Activated CD4-positive, alpha-beta T cell treated with anti-CD3 and anti-CD28 coated beads for 4 hours (primary cell): ENCODE measurements at places on chromosomes 11 and 22.
A peak's percentile ranks its signal among the peaks of the same experiment; 100 is the strongest.

DNA sequence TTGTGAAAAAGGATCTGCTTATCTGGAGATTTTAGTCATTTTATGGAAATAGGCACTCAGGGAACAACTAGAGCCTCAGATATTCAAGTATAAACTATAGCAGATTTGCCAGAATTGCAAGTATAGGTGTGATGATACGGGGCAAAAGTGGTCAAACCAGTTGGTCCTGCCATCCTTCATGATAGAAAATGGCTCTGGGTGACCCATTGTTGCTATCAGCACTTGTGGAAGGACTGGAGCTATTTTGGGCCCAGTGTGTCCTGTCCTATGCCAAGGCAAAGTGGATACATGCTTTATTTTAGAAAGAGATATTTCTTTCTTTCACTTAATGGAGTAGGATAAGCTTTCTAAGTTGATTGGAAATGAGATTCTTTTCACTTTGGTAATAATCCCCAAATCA is 85.2 kb downstream of the PPP6R3 start:
- DNase-seq = no peak

DNA sequence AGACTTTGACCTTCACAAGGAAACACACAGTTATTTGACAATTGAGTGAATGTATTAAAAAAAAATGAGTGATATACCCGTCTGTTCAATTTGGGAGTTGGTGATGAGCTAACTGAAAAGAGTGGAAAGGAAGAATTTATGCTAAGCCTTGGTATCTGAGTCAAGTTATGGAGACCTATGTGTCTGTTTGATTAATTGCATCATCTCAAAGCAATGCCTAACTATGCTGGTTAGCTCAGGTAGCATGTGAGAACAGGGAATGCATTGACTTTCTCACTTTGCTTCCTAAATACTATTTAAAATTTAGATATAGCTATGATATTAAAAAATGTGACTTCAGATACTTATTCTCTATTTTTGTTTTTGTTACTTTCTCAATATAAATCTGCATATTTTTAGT is 110.5 kb downstream of the DDX10 start:
- DNase-seq = no peak

GRCh38 chr11:97738751-97739150 is 1282.0 kb upstream of the CNTN5 start:
- DNase-seq = no peak

DNA sequence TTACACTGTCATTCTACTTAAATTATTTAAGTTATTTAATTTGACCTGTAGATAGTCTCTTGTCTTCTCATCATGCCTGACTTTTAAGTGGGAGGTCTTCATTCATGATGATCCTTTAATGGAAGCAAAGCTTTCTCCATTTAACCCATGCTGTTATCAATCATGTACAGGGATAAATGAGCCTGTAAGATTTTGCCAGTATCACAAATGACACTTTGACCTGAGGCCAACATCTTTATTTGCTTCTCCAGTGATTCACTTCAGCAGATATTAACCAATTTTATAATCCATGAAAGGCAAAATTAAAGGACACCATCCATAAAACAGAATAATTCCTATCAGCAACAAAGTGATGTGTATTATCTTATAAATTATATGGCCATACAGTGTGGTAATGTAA is 7.7 kb downstream of the CCDC73 start:
- no peak for DNase-seq

GRCh38 chr22:48353116-48353947 is 1474.3 kb downstream of the BRD1 start:
- no peak for DNase-seq

DNA sequence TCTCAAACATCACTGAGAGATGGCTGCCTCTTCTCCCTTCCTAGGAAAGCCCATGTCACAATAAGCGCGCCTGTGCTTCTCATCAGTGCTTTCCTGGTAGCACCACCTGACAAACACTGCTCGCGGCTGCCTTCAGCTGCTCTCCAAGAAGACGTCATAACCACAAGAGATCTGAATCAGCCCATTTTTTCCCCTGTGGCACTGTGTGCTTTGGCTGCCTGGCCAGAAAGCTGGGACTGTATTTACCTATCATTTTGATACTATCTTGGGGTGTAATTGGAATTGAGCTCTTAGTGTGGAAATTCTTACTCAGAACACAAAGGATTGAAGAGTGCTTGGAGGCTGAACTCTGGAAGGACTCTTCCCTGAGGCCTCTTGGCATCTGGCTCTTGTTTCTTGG is 50.3 kb upstream of the EHF start:
- no peak for DNase-seq

DNA sequence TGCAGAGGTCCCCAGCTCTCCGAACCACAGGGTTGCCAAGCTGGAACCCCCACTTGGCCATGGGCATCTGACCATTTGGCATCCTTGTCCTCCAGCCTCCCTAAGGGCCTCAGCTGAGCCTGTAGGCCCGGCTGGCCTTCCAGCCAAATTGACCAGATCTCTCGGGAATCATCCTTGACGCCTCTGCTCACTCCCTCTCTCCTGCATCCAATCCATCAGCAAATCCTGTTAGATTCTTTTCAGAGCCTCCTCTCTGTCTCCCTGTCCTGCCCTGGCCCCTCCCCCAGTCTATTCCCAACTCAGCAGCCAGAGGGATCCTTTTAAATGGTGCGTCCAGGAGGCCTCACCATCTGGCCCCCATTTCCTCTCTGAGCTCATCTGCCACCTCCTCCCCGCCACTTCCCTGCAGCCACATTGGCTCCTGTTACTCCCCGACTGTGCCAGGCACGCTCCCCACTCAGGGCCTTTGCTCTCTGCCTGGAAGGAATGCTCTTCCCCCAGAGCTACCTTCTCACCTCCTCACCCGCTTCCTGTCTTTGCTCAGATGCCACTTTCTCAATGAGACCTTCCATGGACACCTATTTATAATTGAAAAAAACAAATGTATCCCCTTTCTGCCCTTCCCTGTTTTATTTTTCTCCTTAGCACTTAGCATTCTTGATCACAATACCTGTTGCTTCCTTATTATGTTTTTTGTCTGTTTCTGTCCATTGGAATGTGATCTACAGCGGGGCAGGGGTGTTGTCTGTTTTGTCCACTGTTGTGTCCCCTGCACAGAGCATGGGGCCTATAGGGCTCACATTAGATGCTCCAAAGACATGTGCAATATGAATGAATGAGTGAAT is 78.1 kb downstream of the NFAM1 start:
- DNase-seq = no peak

DNA sequence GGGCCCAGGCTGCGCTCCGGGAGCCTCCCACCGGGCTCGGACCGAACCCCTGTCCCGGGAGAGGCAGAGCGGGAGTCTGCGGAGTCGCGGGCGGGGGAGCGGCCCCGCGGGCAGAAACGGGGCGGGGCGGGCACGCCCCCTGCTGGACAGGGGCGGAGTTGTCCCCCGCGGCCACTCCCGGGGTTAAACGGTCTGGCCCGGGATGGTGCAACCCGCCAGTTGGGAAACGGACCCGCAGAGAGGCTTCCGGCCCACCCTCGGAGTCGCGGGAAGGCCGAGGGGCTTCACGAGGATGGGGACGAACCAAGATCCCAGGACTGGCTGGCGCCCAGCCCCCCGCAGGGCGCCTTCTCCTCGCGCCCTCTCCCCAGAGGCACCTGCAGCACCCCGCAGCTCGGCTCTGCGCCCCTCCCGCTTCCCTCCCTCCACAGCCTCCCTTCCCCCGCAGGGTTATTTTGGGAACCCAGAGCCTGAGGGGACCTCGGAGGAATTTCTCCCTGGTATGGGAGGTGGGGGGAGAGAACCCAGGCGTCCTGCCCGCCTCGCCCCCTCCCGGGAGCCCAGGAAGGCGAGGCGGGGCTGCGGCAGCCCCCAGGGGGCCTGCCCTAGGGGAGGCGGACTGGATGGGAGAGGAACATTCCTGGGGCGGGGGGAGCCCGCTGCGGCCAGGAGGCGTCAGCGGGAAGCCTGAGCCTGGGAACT is 902 bp downstream of the RASGRP2 start:
- DNase-seq = peak; percentile 72

DNA sequence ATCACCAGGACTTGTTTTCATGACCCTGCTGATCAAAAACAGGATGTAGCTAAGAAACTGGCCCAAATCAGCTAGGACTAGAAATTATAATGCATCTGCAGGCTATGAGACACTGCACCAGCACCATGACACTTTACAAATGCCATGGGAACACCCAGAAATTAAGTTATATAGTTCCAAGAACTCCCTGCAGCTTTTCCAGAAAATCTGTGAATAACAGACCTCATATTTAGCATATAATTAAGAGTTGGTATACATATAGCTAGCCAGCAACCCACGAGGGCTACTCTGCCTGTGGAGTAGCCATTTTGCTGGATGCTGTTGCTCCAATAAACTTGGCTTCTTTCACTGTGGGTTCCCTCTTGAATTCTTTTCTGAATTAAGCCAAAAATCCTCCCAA is 101.0 kb downstream of the PGR start:
- DNase-seq = no peak

DNA sequence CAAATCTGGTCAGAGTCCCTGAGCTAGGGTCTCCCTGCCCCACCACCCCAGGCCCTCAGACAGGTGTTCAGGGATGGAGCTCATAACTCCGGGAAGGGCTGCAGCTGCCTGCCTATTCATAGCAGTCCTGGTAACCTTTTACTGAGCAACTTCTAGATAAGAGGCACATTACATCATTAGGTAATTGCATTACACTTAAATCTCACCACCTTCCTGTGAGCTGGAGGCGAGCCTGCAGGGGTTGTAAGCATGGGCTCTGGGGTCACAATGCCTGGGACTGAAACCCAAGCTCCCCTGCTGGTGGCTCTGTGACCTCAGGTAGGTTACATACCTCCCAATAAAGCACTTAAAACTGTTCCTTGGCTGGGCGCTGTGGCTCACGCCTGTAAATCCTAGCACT is 22.5 kb downstream of the TP53I11 start:
- DNase-seq = no peak

DNA sequence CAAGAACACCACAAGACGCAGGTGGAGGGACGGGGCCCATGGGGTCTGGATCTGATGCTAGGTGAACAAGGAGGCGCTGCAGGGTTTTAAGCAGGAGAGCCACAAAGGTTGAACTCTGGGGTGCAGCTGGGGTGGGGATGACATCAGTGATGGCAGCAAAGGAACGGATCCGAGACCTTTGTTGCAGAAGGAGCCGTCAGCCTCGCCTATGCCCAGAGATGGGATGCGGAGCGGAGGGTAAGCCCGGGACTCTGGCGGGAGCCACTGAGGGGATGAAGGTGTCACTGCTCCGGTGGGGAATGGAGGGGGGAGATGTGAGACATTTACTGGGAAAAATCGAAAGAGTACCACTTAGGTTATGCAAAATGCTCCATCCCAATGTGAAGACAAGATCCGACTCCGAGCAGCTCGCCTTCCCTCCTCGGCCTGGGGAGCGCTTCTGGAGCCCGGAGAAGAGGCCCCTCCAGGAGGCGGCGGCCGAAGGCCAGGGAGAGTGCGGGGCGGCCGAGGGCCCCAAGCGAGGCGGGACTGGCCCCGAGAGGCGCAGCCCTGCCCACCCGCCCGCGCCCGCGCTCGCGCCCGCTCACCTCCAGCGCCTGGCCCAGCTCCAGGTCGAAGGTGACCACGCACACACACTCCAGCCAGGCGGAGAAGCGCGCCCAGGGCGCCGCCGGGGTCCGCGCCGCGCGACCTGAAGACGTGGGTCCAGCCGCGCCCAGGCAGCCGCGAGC is 422 bp downstream of the DENND6B start:
- no peak for DNase-seq

DNA sequence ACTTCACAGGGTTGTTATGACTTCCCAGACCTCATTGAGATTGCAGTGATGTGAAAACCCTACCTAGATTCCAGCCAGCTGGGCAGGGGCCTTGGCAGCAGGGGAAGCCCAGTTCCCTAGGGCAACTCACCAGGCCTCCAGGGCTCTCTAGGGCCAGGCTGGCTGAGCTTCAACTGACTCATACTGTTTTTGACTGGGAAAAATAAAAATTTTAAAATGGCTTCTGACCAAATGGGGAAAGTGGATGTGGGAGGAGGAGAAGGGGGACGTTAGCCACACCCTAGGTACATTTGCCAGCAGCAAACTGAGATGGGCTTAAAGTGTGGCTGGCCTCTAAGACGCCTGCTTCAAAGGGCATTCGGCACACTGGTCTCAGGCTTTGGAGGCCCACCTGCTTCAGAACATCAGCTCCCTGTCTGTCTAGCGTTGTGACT is 39.0 kb downstream of the BMAL1 start:
- DNase-seq = no peak

- no peak for DNase-seq
These were observed 135.4 kb downstream of the OSBP2 start for GRCh38 chr22:30829901-30830550.

- peak; percentile 46 for DNase-seq
These were observed 585 bp downstream of the CYB5R3 start for GRCh38 chr22:42648368-42649245.

DNA sequence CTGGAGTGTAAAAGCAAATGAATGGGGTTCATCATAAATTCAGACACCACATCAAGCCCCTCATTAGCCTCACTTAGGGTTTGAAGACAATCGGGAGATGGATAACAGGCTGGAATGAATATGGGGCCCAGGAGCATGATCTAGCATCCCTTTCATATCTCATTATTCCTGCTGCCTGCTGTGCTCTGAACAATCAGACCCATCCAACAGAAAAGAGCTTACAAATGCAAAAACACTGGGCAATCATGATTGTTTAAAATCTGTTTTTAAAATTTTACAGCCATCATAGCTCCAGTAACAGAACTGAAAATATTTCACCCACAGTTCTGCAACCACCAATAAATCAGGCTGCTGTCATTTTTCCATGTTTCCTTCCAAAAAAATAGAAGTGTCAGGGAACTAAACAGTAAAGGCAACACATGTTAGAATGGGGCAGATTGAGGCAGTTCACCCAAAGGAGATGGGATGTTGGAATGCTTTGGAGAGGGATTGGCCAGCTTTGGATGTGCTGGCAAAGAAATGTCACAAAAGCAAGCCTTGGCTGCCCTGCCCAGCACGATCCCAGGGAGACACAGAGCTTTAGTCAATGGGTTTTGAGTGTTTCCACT is 47.8 kb upstream of the BMAL1 start:
- no peak for DNase-seq

GRCh38 chr11:122207505-122207904 is 91.5 kb upstream of the BLID start:
- no peak for DNase-seq

DNA sequence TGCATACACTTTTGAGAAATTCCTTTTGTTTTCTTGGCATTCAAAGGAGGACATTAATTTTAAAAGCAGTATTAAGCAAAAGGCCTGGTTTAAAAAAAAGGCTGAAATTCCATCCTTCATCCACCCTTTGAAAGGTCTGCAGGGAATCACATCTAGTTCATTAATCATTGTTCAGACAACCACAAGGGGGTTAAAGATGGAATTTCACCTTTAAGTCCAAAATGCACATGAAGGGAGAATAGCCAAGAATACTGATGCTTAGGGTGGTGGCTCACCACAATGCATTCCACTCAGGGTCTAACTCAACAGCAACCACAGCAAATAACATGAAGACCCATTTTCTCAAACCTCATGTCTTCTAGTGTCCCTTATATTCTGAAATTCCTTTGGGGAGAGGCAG is 256.9 kb downstream of the CADM1 start:
- DNase-seq = no peak
